ENCODE measurements at places on chromosomes 7 and 10.

DNA sequence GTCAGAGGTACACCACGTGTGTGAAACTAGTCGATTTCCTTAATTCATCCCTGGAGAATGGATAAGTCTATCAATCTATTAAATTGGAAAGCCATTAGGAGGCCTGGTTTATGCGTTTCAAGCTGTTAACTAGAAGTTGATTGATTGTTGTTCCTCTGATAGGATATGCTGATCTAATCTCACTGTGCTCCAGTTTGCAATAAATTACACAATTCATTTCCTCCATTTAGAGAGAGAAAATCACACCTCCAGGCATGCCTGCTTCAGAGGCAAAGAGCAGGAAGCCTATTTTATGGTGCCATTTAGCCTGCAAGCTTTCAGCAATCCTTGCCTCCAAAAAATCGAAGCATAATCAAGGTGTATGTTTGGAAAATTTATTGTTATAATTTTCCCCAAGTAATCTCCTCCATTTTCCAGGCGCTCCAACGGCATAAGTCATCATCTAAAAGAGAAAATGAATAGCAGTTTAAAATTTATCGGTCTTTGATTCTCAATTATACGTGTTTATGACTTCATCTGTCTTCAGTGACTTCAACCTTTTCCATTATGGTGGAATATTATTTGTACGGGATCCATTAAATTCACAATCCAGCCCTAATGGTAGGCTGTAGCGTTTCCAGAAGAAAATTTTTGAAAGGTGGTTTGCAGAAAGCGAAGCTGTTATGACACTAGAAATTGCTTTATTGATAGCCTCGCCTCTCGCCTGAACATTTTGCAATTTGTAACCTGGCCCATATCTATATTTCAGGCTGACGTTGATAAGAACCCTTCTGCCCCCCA lies 42.9 kb upstream of the HMX3 start:
- H3K4me3 ChIP-seq: no peak overlapping the region
- no peak overlapping the region for H3K27ac ChIP-seq
- no peaks in the 10 kb centered on the region for H3K4me1 ChIP-seq
- no peaks in the 10 kb centered on the region for H3K27me3 ChIP-seq

DNA sequence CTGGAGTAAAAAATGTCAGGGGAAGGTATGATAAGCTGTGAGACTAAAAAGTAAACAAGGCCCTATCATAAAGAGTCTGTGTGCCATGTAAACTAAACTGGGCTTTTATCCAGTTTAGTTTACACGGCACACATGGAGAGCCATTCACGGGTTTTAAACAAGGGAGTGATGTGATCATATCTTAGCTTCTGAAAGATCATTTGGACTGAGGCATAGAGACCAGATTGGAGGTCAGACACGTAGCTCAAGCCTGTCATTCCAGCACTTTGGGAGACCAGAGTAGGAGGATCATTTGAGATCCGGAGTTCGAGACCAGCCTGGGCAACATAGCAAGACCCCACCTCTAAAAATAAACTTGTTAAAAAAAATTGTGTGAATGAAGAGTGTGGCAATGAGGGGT lies 50.1 kb downstream of the SKIDA1 start:
- H3K27ac ChIP-seq: no peak overlapping the region
- H3K4me3 ChIP-seq: no peak overlapping the region
- no peaks in the 10 kb centered on the region for H3K36me3 ChIP-seq
- no peaks in the 10 kb centered on the region for H3K4me1 ChIP-seq
- no peaks in the 10 kb centered on the region for H3K27me3 ChIP-seq
- DNase-seq: no peak

GRCh38 chr10:37314862-37315261 lies 189.5 kb downstream of the ANKRD30A start:
- no peak overlapping the region for H3K4me3 ChIP-seq
- no peaks in the 10 kb centered on the region for H3K4me1 ChIP-seq
- DNase-seq: no peak
- H3K27me3 ChIP-seq: no peaks in the 10 kb centered on the region
- H3K27ac ChIP-seq: no peak overlapping the region
- H3K36me3 ChIP-seq: no peaks in the 10 kb centered on the region

DNA sequence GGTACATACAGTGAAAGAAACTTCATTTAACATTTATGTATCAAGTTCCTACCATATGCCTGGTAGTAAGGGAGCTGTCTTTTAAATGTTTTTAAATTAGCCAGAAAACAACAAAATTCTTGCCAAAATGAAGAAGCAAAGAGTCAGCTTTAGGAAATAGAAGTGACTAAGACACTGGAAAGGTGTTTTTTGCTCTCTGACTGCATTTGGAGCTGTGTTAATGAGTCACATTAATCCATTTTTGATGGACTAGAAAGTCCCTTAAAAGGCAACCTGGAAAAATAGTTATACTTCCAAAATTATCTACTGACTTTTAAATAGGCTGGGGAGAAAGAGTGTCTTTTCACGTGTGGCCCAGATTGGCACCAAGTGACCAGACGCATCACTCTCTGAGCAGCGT lies 3.9 kb upstream of the COL17A1 start:
- no peaks in the 10 kb centered on the region for H3K27me3 ChIP-seq
- H3K27ac ChIP-seq: no peak overlapping the region
- no peak for DNase-seq
- H3K36me3 ChIP-seq: no peaks in the 10 kb centered on the region
- H3K4me3 ChIP-seq: no peak overlapping the region
- peaks cover 6% of the 10 kb centered on the region for H3K4me1 ChIP-seq

DNA sequence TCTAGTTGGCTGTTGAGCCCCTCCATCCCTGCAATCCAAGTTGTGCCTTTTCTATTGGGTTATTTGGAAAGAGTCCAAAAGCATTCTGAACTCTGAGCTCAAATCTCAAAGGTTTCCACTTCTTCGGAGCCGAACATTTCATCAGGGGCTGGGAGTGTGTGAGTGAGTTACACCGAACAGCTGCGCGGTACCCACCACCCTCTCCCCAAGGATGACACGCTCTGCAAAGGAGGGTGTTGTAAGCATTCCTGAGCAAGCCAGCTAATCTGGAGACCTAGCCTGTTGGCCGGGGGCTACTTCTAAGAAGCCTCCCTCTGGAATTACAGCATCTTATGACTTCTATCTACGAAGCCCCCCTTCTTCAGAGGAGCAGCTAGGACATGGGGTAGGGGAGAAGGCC lies 270.5 kb downstream of the CREB5 start:
- no peak overlapping the region for H3K4me3 ChIP-seq
- no peaks in the 10 kb centered on the region for H3K36me3 ChIP-seq
- no peaks in the 10 kb centered on the region for H3K27me3 ChIP-seq
- no peak for DNase-seq
- no peak overlapping the region for H3K27ac ChIP-seq
- peaks cover 7% of the 10 kb centered on the region for H3K4me1 ChIP-seq

- no peaks in the 10 kb centered on the region for H3K4me1 ChIP-seq
- DNase-seq: no peak
- H3K36me3 ChIP-seq: no peaks in the 10 kb centered on the region
Observed at GRCh38 chr7:125061776-125062397, 132.3 kb upstream of the POT1 start.

DNA sequence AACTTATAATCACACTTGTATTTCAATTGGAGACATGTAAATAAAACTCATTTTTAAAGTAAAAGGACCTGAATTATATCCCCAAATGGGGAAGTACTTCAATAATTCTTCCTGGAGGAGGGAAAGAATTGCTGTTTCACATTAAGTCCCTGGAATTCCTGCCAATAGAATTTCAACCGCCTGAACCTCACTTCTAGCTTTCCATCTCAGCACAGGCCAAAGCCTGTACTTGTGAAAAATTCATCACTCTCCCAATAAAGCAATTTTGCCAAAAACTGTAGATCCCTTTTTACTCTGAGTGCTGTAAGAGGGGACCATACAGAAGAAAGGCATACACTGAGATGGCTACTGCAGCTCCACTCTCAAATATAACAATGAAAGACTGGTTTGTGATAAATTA lies 54.8 kb downstream of the CADPS2 start:
- no peaks in the 10 kb centered on the region for H3K27me3 ChIP-seq
- no peaks in the 10 kb centered on the region for H3K36me3 ChIP-seq
- DNase-seq: no peak
- no peak overlapping the region for H3K27ac ChIP-seq

DNA sequence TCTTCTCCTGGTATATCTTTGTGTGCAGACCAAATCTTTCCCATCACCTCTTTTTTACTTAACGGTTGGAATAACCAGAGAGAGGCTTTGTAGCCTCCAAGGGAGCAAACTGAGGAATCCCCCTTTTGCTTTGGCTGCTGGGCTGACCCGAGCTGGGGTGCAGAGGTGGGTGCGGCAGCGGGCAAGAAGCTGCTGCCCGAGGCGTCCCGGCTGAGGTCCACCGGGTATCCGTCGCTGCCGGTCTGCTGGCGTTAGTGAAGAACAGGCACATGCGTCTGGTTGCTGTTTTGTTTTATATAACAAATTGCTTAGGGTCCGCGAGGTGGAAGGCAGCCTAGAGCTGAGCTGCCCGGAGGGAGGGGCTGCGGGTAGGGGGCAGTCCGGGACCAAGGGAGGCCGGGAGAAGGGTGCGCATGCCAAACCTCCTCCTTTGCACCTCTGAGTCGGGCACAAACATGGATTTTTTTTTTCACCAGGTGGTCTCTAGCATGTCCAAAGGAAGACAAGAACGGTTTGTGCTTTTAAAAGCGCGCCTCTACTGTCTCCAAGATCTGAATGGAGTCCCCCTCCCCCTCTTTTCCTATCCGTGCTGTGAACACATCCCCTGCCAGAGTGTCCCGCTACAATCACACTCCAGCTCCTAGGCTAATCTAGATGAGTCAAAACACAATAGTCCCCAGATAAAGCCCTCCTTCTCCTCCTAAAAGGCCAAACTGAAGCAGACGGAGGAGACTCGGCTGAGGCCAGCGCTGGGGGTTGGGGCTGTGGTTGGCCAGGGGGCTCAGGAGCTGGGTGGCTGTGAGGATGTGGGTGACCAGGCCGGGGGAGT lies 6.8 kb upstream of the GATA3 start:
- no peak for DNase-seq
- no peak overlapping the region for H3K4me3 ChIP-seq
- peaks cover 88% of the 10 kb centered on the region for H3K27me3 ChIP-seq
- H3K4me1 ChIP-seq: peaks cover 21% of the 10 kb centered on the region
- no peaks in the 10 kb centered on the region for H3K36me3 ChIP-seq
- H3K27ac ChIP-seq: no peak overlapping the region

DNA sequence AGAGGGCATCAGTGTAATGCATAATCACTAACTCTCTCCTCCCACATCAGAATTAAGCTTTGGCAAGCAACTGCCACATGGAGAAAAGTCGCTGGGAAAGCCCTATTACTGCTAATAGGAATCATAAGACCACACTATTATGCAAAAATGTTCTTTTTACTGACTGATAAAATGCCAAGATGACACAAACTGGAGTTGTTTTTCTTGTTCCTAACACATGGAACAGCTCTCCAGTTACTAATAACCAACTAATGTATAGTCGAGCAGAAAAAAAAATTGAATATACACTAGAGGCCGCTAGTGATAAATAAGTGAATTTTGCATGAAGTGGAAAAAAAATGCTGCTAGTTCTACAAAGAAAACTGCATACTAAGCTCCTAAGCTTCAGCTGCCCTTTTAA lies 165.6 kb downstream of the TPK1 start:
- no peaks in the 10 kb centered on the region for H3K4me1 ChIP-seq
- no peak overlapping the region for H3K4me3 ChIP-seq
- H3K36me3 ChIP-seq: no peaks in the 10 kb centered on the region

DNA sequence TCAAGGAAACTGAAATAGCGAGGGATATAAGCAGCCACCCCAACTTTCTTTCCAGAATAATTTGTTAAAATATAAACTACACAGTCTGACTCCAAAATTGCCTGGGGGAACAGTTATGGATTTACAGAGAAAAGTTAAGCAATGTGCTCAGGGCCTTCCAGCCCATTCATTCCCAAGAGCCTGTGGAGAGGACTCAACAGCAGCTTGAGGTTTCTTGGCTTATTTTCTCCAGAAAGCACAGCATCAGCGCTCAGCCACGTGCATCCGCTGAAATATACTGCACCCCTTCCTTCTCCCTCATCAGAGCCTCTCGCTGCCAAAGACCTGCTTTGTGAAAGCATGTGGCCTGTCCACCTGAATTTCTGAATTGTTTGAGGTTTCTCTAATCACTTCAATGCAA lies 375.2 kb upstream of the VWC2 start:
- no peaks in the 10 kb centered on the region for H3K36me3 ChIP-seq
- no peak overlapping the region for H3K27ac ChIP-seq
- H3K4me3 ChIP-seq: no peak overlapping the region
- H3K27me3 ChIP-seq: no peaks in the 10 kb centered on the region
- no peaks in the 10 kb centered on the region for H3K4me1 ChIP-seq
- no peak for DNase-seq

- no peaks in the 10 kb centered on the region for H3K27me3 ChIP-seq
- H3K27ac ChIP-seq: no peak overlapping the region
- no peaks in the 10 kb centered on the region for H3K4me1 ChIP-seq
- H3K4me3 ChIP-seq: no peak overlapping the region
Observed at GRCh38 chr7:144812379-144813283, 23.2 kb downstream of the TPK1 start.

DNA sequence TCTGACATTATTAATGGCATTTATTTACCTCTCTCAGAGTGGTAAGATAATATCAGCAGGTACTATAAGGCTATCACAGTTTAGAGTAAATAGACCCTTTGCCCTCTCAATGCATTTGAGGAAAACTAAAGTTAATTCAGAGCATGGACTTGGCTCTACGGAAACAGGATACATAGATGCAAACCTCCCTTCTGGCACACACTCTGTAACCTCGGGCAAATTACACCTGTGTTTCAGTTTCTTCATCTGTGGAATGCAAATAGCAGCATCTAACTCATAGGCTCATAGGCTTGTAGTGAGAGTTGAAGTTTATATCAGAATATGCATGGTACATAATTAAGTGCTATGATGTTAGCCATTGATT lies 5.6 kb downstream of the RAPGEF5 start:
- H3K4me3 ChIP-seq: no peak overlapping the region
- 0 out of 2 replicates have a peak, but pooled peaks cover 2% of the 10 kb centered on the region for H3K4me1 ChIP-seq
- no peaks in the 10 kb centered on the region for H3K36me3 ChIP-seq
- DNase-seq: no peak
- no peaks in the 10 kb centered on the region for H3K27me3 ChIP-seq

DNA sequence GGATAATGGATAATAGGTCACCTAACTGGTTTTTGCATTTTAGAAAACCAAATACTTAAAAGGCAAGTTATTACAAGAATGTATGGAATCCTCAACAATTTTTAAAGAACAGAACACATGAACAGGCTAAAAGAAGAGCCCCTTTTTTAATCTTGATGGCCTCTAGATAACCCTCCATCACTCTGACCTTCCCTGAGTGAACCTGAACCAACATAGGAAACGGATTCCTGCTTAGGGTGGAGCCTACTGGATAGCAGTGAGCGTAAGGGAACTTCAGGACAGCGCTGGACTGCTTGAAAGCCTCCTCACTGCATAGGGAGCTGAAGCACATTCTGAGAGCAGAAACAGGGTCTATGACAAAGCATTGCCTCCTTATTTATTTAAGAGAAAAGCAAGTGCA lies 20.5 kb downstream of the TRPV5 start:
- no peak for DNase-seq
- no peaks in the 10 kb centered on the region for H3K36me3 ChIP-seq
- no peaks in the 10 kb centered on the region for H3K27me3 ChIP-seq
- H3K4me1 ChIP-seq: no peaks in the 10 kb centered on the region
- no peak overlapping the region for H3K27ac ChIP-seq

GRCh38 chr7:17965603-17966002 lies 25.3 kb upstream of the SNX13 start:
- no peak for DNase-seq
- H3K27ac ChIP-seq: no peak overlapping the region
- H3K36me3 ChIP-seq: no peaks in the 10 kb centered on the region

- H3K27ac ChIP-seq: no peak overlapping the region
- H3K4me1 ChIP-seq: no peaks in the 10 kb centered on the region
- H3K27me3 ChIP-seq: no peaks in the 10 kb centered on the region
Observed at GRCh38 chr10:59888781-59889435, 17.4 kb downstream of the CCDC6 start.
